ENCODE measurements at places on chromosomes 16 and 17. TPM values are rescaled to one million over a fixed set of nuclear protein-coding genes. Genes with fewer than 3 reads are reported as not detected.

HCRT gene
- 0.41 TPM for total RNA-seq

DNA sequence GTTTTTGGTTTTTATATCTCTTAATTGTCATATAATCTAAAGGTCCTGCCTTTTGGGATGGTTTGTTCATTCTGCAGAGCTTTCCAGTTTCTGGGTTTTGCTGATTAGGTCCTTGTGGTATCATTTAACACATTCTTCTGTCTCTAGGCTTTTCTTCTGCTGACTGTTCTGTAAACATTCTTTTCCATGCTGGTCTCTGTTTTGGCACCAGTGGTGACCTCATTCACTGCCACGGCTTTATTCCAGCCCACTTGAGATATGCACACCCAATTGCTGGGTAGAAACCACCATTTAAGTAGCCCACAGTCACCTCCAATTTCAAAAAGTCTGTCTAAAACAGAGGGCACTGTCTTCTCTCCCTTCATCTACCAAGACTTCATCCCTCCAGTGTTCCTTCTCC lies 31.1 kb upstream of the COX10 start:
- DNase-seq = no peak
- H3K27ac ChIP-seq = no peak overlapping the region

GRCh38 chr16:88719267-88719932 lies 13.1 kb downstream of the CTU2 start:
- H3K27ac ChIP-seq = no peak overlapping the region
- peaks cover 13% of the 10 kb centered on the region for H3K36me3 ChIP-seq
- H3K4me1 ChIP-seq = no peaks in the 10 kb centered on the region
- H3K27me3 ChIP-seq = no peaks in the 10 kb centered on the region
- no peak for DNase-seq
- no peak overlapping the region for H3K4me3 ChIP-seq

DNA sequence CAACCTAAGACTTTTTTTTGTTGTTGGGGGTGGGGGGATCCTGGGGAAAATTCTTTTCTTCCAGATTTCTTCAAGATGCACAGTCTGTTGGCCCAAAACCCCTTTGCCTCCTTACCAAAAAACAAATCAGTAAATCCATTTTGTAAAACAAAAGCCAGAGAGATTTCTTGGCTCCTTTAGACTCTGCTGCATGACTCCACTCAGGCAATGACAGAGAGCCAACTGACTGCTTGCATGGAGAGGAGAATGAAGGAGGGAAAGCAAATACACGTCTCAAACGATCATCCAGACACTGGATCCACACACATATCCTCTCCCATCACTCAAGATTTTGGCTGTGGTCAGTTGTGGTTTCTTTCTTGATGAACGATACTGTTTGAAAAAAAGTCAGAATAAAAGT lies 13.8 kb downstream of the COPRS start:
- H3K27ac ChIP-seq = no peak overlapping the region
- no peak overlapping the region for H3K4me3 ChIP-seq
- no peaks in the 10 kb centered on the region for H3K4me1 ChIP-seq
- H3K36me3 ChIP-seq = no peaks in the 10 kb centered on the region
- H3K27me3 ChIP-seq = no peaks in the 10 kb centered on the region

- H3K36me3 ChIP-seq = no peaks in the 10 kb centered on the region
- H3K4me3 ChIP-seq = no peak overlapping the region
- DNase-seq = no peak
- no peaks in the 10 kb centered on the region for H3K27me3 ChIP-seq
- no peaks in the 10 kb centered on the region for H3K4me1 ChIP-seq
- no peak overlapping the region for H3K27ac ChIP-seq
These were observed 173.0 kb downstream of the FOXL1 start for GRCh38 chr16:86751076-86752030.

KRTAP9-8 gene
- not detected for total RNA-seq

TBC1D3K gene
- not detected for total RNA-seq

KRTAP2-1 gene
- total RNA-seq = not detected

Data from GM12878 (cell line).